Activated CD4-positive, alpha-beta T cell treated with anti-CD3 and anti-CD28 coated beads, Interleukin-2, amount 10 ng/mL, durations not matched to agents 7 days and 5 days (primary cell): ENCODE measurements at places on chromosomes 13 and 19. TPM values are rescaled to one million over a fixed set of nuclear protein-coding genes. Genes with fewer than 3 reads are reported as not detected.

GRCh38 chr13:46896341-46897137, at the start of gene HTR2A:
Gene HTR2A, minus strand, starts transcription at chr13:46897053. Its CDS starts 1,147 bp downstream, at chr13:46895906.
- H3K36me3 ChIP-seq: no peaks in the 10 kb centered on the region
- DNase-seq: peak; percentile 13
- H3K4me3 ChIP-seq: no peak within 1 kb of the TSS
- peaks cover 66% of the 10 kb centered on the region for H3K27me3 ChIP-seq

DNA sequence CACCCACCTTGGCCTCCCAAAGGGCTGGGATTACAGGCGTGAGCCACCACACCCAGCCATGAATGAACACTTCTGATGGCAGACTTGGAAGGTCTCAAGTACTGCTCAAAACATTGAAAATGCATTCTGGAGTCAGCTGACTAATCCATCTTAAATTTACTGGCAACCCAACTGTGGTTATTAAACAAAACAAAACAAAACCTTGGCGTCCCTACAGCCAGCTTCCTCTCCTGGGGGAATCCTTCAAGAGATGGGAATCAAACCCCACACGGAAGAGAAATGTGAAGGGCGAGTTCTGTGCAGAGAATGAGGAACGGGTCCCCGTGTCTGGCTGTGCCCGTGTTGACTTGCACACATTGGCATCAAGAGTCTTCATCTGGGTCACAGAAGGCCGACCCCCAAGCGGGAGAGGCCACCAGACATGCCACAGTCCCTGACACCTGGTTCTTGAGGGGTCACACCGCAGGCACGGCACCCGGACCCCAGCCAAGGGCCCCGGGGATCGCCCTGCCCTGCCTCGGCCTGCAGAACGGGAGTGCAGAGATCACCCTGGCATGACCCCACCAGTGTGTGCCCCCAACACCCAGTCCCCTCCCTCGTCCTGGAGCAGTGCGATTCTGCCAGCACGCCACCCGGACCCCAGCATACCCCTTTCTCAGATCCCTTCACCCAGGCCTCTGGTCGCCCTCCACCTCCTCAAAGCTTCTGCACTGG, 3.2 kb downstream of the MAP2K2 start:
- peaks cover 37% of the 10 kb centered on the region for H3K4me1 ChIP-seq
- no peak overlapping the region for H3K27ac ChIP-seq
- no peaks in the 10 kb centered on the region for H3K27me3 ChIP-seq
- DNase-seq: no peak

Gene MEIS3
- total RNA-seq: not detected

Gene ZIK1
- total RNA-seq: 8.4 TPM

Gene S1PR2
- total RNA-seq: 6.5 TPM

Gene TJP3
- total RNA-seq: 3.5 TPM

GRCh38 chr19:16073988-16074387, 2.3 kb upstream of the TPM4 start:
- peak overlapping the region; percentile 83 for H3K4me3 ChIP-seq
- H3K27ac ChIP-seq: peak overlapping the region; percentile 91
- H3K36me3 ChIP-seq: peaks cover 17% of the 10 kb centered on the region

GRCh38 chr13:23680845-23681669, 110.8 kb downstream of the TNFRSF19 start:
- DNase-seq: no peak
- peaks cover 15% of the 10 kb centered on the region for H3K4me1 ChIP-seq
- no peak overlapping the region for H3K4me3 ChIP-seq
- H3K36me3 ChIP-seq: no peaks in the 10 kb centered on the region

Gene CAPN12
- 3.5 TPM for total RNA-seq

GRCh38 chr19:4297901-4298809, 4.0 kb downstream of the TMIGD2 start:
- H3K4me1 ChIP-seq: peaks cover 35% of the 10 kb centered on the region
- peaks cover 3% of the 10 kb centered on the region for H3K36me3 ChIP-seq
- no peak for DNase-seq
- H3K27me3 ChIP-seq: no peaks in the 10 kb centered on the region
- peak overlapping the region; percentile 33 for H3K27ac ChIP-seq

GRCh38 chr19:17336872-17337674, at the start of gene GTPBP3:
Gene GTPBP3, plus strand, starts transcription at chr19:17337553. Its CDS starts 59 bp downstream, at chr19:17337612.
- H3K27me3 ChIP-seq: no peaks in the 10 kb centered on the region
- peak within 1 kb of the TSS; percentile 79 for H3K4me3 ChIP-seq
- DNase-seq: peak; percentile 99
- peak within 1 kb of the TSS; percentile 89 for H3K27ac ChIP-seq
- H3K4me1 ChIP-seq: peaks cover 49% of the 10 kb centered on the region

DNA sequence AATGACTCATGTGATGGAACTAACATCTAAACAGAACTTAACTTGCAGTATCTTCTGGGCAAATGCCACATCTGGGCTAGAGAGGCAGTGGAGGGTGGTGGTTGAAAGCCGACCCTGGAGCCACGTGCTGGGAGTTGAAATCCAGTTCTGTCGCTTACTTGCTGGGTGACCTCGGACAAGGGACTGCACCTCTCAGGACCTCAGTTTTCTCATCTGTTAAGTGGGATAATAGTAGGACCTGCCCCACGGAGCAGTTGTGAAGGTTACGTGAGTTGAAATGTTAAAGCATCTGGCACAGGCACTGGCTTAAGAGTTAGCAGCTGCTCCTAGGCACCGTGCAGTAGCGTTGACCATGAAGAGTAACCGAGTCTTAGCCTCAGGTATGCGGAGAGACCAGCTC, 76.1 kb downstream of the SIPA1L3 start:
- H3K27ac ChIP-seq: no peak overlapping the region
- no peak overlapping the region for H3K4me3 ChIP-seq
- H3K36me3 ChIP-seq: no peaks in the 10 kb centered on the region

Gene CGB2
- total RNA-seq: not detected

DNA sequence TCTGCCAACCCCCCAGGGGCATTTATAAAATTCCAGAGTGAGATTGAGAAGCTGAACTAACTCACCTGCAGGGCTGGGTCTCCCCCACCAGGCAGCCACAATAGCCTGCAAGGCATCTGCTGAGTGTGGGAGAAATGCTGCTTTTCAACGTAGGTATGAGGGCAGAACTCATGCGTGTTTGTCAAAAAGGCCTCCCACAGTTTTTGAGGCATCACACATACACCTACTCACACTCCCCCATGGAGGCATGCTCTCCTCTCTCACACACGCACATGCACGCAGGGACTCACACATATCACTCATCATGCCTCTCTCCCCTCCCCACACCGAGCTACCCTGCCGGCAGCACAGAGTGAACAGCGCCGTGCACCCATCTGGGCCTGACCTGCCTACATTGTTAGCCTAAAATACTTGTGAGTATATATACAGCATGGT, 390.5 kb downstream of the FGF9 start:
- peaks cover 52% of the 10 kb centered on the region for H3K4me1 ChIP-seq
- peak overlapping the region; percentile 51 for H3K4me3 ChIP-seq
- peaks cover 5% of the 10 kb centered on the region for H3K36me3 ChIP-seq
- peak overlapping the region; percentile 98 for H3K27ac ChIP-seq
- DNase-seq: peak; percentile 37

Gene GRK1
- total RNA-seq: not detected

DNA sequence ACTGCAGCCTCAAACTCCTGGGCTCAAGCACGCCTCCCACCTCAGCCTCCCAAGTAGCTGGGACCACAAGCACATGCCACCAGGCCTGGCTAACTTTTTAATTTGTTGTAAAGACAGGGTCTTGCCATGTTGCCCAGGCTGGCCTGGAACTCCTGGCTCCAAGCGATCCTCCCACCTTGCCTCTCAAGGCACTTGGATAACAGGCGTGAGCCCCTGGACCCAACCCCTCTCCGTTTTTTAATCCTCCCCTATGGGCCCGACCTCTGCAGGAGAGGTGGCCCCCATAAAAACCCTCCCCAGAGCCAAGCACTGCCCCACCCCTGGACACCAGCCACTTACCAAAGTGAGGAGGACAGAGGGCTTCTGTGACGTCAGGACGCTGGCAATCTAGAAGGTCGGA, 28.6 kb downstream of the PEPD start:
- DNase-seq: no peak
- no peak overlapping the region for H3K4me3 ChIP-seq
- H3K36me3 ChIP-seq: no peaks in the 10 kb centered on the region
- no peak overlapping the region for H3K27ac ChIP-seq

Gene GSX1
- not detected for total RNA-seq

GRCh38 chr13:44188257-44188656, 185.4 kb upstream of the SERP2 start:
- peaks cover 9% of the 10 kb centered on the region for H3K4me1 ChIP-seq
- DNase-seq: no peak
- H3K36me3 ChIP-seq: no peaks in the 10 kb centered on the region
- H3K4me3 ChIP-seq: no peak overlapping the region
- H3K27ac ChIP-seq: no peak overlapping the region

GRCh38 chr19:58516964-58517833, 2.4 kb downstream of the ZBTB45 start:
- no peak for DNase-seq
- H3K27me3 ChIP-seq: no peaks in the 10 kb centered on the region
- peak overlapping the region; percentile 46 for H3K27ac ChIP-seq
- H3K4me1 ChIP-seq: peaks cover 60% of the 10 kb centered on the region
- peaks cover 20% of the 10 kb centered on the region for H3K36me3 ChIP-seq

- no peaks in the 10 kb centered on the region for H3K36me3 ChIP-seq
- DNase-seq: no peak
- no peaks in the 10 kb centered on the region for H3K4me1 ChIP-seq
- H3K27ac ChIP-seq: no peak overlapping the region
- H3K4me3 ChIP-seq: no peak overlapping the region
Observed at GRCh38 chr19:33674626-33675367, 53.0 kb downstream of the CHST8 start.
